ENCODE measurements at places on chromosomes 2 and 18.

- DNase-seq: peak; percentile 45
Observed at GRCh38 chr2:219218217-219218731, 484 bp downstream of the ABCB6 start.

DNA sequence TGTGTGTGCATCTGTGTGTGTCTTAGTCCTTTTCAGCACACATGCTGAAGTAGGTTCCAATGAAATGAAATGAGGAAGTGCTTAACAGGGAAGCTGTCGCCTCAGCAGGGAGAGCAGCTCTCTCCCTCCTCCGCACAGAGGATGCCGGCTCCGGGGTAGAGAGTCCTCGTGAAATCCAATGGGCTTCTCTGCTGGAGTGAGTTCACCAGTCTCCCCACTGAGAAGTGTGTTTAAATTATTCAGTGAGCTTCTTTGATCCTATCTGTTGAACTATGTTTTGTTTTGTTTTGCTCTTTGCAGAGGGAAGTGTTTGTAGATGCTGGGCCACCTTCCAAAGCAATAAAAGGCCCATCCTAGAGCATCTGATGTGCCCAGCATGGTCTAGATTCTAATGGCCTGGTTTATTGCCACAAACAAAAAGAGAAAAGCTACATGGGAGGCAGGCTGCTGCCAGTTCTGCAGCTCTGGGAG is 6.7 kb downstream of the PPP1R7 start:
- DNase-seq: no peak

DNA sequence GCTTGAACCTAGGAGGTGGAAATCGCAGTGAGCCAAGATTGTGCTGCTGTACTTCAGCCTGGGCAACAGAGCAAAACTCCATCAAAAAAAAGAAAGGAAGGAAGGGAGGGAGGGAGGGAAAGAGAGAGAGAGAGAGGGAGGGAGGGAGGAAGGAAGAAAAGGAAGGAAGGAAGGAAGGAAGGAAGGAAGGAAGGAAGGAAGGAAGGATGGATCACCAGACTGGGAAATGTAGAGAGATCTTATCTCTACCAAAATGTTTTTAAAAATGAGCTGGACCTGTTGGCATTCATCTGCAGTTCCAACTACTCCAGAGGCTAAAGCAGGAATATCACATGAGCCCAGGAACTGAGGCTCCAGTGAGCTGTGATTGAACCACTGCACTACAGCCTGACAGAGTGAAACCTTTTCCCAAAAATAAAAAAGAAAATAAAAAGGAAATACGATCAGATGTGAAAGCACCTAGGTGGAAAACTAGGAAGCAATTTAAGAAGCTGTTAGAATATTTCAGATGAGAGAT is 239.4 kb downstream of the CDH7 start:
- no peak for DNase-seq

GRCh38 chr2:23516520-23517256 is 131.7 kb downstream of the KLHL29 start:
- no peak for DNase-seq

GRCh38 chr2:78681386-78681785 is 344.1 kb upstream of the REG3G start:
- DNase-seq: no peak

GRCh38 chr2:54209379-54209778 is 46.6 kb downstream of the TSPYL6 start:
- DNase-seq: no peak

DNA sequence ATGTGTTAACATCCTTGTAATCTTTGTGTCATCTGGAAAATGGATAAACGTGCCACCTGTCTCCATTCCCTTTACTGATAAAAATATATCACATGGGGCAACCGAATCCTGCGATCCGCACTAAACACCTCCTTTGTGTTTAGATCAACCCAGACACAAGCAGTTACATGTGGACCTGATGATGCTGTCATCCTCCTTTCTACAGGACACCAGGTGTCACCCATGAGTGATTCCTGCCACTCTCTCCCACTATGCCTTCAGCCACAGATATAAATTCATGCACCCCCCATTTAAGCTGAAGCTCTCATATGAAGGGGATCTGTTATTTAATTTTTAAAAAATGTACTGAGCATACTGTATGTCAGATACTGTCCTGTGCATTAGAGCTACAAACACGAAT is 81.3 kb downstream of the VIT start:
- no peak for DNase-seq

Measured in skeletal muscle cell (primary cell).